Activated naive CD4-positive, alpha-beta T cell treated with Interleukin-2 at 50 U/mL for 16 hours (primary cell): ENCODE measurements at places on chromosomes 7 and 10.

DNA sequence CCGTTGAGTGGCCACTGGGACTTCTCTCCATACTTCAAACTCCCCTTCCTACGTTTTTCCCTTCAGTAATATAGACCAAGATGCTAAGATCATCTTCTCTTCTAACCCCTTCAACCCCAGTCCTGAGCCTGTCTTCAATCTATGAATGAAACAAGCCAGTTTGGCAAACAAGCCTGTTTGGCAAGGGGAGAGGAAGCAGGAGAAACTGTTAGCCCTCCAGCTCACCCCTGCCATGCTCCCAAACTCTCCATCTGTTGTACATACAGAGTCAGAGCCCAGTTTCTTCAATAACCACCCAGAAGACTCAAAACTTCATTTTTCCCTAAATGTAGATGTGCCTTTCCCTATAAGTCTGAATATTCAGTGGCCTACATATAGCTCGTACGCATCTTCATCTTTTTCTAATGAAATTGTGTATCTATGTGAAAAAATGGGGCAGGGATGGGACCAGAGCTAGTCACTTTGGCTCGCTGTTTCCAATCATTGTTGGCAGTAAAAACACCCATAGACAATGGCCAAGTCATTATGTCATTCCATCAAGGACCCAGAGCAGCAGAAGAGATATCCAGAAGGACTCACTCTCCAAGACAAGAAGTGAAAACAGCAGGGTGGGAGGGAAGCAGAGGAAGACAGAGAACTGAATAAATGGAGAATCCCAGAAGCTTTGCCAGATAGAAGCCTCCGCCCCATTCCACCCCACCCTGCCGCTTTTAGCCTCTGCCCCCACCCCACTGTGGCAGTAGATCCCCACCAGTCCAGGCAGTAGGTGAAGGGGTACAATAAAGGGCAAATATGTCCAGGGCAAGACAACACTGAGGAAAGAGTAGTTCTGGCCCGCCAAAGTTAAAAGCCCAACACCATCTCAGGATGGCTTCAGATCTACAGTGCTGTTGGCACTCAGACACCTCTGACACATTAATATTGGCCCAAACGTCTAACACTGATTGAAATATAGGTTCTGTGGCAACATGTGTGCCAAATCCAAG, 87.3 kb downstream of the DOCK4 start:
- DNase-seq: no peak

DNA sequence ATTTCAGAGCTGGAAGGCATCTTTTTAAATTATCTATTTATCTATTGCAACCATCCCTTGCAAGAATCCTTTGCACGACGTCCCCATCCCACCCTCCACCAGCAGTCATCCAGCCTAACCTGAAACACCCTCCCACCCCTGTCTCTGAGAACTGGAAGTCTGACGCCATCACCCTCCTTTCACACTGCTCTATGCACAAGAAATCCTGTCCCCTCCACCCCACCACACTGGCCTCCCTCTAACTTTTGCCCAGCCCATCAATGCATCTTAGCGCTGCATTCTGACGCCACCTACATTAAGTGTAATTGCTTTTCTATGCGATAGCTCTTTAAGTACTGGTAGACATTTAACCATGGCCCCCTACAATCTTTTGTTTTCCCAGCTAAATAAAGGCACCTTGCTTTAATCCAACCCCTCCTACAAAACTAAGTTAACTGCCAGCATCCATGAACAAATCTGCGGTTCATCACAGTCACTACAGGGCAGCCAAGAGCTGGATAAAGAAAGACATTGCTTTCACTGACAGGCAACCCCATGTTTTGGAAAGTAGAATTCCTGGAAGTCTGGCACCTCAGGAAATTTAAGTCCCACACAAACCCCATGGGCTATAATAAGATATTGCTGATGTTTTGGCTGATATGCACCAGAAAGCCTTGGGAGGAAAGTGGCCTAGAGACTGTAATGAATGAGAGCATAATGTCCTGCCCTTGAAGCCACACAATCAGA, 128.0 kb downstream of the GLI3 start:
- no peak for DNase-seq

DNA sequence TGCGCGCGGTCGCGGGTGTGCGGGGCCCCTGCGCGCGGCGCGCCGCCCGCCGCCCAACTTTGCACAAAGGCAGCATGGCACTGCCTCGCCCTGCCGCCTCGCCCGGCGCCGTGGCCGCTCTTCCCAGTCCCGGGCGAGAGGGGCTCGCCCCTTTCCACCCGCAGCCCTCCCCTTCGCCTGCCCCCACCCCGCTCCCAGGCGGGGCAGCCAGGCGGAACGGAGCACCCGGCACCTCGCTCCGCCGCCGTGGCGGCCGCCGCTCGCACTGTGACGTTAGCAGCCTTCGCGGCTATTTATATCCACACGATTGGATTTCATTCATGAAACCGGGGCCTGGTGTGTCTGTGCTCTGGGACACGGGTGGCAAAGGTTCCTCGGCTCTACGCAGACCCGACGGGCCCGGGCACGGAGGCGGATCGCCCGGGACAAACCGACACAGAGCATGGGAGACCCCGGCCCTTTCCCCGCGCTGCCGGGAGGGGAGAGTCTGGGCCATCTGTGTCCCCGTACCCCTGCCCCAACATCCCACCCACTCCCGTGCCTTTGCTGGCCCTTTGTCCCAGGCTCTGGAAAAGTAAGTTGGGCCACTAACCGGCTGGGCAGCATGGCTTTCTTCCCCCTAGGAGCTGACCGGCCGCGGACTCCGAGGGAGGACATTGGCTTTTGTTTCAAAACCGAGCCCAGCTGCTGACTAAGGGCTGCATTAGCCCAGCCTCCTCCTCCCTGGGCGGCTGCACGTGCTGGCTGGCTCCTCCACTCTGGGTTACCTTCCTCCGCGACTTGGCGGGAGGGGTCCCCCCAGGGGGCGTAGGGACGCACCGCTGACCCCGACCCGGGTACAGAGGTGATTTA, at the start of gene RHOBTB1:
Gene RHOBTB1, minus strand, starts transcription at position 128 of the 852 bp plus-strand sequence. CDS start 32,643 bp downstream, outside the sequence.
- DNase-seq: peak; percentile 17

DNA sequence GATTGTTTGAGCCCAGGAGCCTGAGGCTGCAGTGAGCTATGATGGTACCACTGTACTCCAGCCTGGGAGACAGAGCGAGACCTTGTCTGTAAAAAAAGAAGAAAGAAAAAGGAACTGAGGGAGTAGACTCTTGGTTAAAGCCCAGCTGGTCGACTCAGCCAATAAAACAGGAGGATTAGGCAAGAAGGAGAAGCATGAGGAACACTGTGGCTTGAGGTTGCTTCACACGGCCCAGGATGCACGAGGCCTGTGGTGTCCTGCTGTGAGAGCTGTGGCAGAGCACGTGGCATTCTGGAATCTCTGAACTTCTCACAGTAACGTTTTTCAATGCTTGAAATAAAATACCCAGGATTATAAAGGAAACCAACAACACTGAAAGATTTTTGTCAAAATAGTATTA, 93.3 kb downstream of the CUL2 start:
- DNase-seq: no peak

DNA sequence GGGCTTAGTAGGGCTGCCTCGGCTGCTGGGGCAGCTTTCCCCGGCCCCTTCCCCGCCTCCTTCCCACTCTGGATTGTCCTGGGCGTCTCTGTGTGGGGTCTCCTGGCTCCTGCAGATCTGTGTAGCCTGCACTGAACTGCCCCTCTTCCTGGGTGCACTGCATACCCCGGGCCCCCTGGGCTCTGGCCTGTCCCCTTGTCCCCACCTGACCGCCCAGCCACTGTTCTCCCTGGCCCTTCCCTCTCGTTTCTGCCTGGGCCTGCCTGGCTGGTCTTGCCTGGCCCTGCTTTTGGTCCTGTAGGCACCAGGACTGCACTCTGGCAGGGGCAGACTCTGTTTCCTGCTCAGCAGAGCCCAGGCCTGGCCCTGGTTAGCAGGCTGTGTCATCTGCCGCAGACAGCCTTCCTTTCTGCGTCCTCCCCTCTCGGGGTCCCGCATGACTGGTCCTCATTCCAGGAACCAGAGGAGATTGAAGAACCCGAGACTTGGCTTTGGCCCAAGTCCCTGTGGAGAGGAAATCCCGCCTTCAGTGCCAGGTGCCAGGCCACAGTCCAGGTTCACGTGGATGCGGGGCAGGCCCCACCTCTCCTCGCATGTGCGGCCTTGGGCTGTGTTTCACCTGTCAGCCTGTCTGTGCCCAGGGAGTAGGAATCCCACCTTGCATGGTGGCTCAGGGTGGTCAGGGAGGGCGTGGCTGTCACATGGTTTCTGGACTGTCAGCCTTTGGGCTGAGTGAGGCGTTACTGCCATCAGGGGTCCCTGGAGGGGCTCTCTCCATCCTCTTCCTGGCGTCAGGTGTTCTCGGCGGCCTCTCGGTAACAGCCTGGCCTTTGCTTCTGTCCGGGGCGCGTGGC, 9.2 kb downstream of the INPP5A start:
- no peak for DNase-seq

DNA sequence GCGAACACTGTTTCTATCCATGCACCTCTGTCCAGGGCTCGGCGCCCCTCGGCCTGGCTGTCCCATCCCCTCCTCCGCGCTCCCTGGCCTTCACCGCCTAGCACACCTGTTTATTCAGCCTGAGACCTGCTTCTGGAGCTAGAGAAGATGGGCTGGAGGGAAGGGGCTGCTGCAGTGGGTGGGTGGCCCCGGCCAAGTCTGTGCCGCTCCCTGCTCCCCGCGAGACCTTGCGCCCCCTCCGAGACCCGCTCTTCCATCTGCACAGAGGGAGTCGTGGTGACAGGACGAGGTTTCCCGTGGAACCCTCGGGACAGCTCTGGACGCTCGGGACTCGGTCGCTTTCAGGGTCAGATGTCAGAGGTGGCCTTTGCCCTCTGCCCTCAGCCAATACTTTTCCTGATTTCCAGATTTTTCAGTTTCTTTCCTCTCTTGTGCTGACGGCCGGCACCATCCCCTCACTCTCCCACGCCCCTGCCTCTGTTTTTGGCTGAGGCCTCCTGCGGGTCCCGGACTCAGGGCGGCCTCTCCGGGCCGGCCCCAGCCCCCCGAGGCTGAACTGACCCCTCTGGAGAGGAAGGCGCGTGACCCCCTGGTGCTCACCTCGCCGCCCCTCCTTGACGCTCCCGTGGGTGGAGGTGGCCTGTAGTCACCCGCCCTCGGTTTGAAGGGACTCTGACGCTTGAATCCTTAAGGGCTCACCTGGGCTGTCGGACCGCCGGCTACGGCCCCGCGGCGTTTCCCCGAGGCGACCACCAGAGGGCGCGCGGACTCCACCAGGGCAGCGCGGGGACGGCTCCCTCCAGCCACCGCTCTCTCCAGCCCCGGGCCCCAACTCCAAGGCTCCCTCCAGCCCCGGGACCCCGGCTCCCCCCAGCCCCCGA, 15.6 kb downstream of the SHH start:
- peak; percentile 69 for DNase-seq

DNA sequence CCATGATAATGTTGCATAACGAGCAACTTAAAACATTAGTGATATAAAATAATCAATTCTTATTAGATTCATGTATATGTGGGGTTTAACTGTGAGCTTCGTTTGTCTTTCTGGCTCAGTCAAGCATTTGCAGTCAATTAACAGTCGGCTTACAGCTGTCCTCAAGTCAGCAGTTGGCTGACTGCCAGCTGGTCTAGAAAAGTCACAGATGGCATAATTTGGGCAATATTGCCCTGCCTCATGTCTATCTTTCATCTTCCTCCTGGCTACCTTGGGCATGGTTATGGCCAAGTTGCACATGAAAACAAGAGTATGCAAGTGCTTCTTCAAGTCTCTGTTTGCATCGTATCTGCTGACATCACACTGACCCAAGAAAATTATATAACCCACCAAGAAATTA, 186.1 kb upstream of the ZWINT start:
- DNase-seq: no peak

GRCh38 chr7:50405221-50405620, 44.9 kb downstream of the FIGNL1 start:
- no peak for DNase-seq

GRCh38 chr7:26291699-26292538, at the start of gene SNX10:
Gene SNX10 (plus strand): TSS chr7:26291862. CDS start chr7:26346443, 54,581 bp downstream.
- DNase-seq: peak; percentile 69

- DNase-seq: no peak
Observed at GRCh38 chr10:101495324-101495925, 92.6 kb downstream of the POLL start.

DNA sequence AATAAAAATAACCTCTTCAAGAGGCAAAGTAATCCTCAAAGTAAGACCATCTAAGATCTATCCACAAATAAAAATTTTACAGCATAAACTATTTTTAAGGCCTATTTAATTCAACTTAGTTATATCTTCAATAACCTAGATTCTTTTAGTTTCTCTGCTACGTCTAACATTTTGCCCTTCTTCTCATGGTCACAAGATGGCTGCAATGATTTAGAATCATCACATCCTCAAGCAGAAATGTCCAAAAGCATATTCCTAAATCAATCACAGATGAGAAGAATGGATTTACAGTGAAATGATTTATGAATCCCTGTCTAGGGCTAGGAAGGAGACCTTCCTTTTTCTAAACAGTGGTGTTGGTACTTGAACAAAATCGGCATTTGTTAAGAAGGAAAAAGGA, 304.7 kb downstream of the ARHGAP12 start:
- no peak for DNase-seq

DNA sequence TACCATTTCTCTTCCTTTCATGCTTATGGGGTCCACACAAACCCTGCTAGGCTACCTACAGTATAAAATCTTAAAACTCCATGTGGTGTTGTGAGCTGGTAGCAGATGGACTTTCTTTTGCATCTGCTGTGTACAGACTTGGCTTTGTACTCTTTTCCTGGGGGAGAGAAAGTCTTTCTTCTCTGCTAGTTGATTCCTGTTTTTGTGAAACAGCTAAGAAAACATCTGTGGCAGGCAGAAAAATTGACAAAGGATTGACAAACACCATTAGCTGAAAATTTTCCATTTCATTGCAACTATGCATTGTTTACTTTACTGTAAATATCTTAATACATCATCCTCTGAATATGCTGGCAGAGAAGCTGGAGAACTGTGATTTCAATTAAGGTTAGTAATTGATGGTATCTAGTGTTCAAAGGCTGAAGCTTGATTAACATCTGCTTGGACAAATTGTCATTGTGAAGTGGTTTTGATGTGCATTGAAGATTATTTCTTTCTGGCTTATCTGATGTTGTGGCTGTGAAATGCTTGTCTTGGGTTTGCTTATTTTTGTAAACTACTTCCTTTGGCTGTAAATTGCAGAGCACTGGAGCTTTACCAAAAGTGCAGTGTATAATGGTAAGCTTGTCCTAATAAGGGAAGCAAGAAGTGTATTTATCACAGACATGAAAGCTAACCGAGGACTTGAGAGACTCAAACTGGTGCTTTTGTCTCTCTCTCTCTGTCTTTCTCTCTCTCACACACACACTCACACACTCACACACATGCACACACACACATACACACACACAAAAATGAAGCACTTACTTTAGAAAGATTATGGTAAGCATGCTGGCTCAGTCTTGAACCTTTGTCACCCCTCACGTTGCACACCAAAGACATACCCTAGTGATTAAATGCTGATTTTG, at the start of gene FOXP2:
Gene FOXP2, plus strand, starts transcription at position 660 of the 908 bp plus-strand sequence. CDS start 11,697 bp downstream, outside the sequence.
- DNase-seq: no peak

DNA sequence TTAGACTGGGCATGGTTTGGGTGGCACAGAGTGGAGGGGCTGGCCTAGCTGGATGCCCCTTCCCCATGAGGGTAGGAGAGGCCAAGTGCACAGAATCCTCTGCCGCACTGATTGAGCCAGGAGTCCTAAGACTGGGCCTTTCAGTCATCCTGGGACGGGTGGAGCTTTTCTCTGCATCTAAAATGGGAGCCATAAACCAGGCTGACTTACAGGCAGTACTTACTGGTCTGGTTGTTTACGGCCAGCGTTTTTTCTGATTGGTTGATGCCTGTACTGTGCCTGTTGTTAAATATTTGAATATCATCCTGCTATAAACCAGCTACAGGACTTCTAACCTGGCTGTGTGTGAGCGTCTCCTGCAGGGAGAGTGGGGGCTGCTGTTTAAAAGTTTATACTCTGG, 107.8 kb downstream of the CDH23 start:
- no peak for DNase-seq

- no peak for DNase-seq
Observed at GRCh38 chr7:25029075-25029474, 49.1 kb upstream of the OSBPL3 start.
